HFF-Myc (cell line): ENCODE measurements at places on chromosomes 7 and 10.

GRCh38 chr10:22805304-22805703 is 90.9 kb upstream of the PIP4K2A start:
- peak; percentile 43 for DNase-seq

GRCh38 chr10:127563718-127564553 is 14.8 kb downstream of the NPS start:
- no peak for DNase-seq

- no peak for DNase-seq
Measured at GRCh38 chr7:24025765-24026164, 258.2 kb upstream of the NPY start.

- DNase-seq, result no peak
Measured at GRCh38 chr10:27801171-27801785, 55.7 kb upstream of the MKX start.

DNA sequence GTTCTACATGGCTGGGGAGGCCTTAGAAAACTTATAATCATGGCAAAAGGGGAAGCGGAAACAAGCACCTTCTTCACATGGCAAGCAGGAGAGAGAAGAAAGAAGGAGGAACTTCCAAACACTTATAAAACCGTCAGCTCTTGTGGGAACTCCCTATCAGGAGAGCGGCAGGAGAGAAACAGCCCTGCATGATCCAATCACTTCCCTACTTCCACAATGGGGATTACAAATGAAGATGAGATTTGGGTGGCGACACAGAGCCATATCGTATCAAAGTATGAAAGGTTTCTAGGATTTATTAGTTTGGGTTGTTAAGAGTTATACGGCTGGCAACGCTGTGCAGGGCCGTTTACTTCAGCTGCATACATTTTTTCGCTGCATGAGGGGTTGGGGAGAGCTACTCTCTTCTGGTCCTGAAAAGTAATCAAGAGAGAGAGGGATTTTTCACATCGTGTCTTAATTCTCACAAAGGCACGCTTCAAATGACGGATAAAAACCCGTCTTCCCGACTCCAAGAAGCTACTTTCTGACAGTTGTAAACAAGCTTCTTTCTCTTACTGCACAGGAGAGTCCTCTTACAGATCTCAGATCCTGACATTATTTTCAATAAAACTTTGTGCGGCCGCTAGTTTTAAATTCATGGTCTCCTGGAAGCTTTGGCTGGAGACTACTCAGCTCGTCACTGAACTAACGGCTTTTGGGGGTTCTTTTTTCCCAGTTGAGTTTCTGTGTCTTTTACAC is 751 bp upstream of the GTPBP10 start:
- no peak for DNase-seq

DNA sequence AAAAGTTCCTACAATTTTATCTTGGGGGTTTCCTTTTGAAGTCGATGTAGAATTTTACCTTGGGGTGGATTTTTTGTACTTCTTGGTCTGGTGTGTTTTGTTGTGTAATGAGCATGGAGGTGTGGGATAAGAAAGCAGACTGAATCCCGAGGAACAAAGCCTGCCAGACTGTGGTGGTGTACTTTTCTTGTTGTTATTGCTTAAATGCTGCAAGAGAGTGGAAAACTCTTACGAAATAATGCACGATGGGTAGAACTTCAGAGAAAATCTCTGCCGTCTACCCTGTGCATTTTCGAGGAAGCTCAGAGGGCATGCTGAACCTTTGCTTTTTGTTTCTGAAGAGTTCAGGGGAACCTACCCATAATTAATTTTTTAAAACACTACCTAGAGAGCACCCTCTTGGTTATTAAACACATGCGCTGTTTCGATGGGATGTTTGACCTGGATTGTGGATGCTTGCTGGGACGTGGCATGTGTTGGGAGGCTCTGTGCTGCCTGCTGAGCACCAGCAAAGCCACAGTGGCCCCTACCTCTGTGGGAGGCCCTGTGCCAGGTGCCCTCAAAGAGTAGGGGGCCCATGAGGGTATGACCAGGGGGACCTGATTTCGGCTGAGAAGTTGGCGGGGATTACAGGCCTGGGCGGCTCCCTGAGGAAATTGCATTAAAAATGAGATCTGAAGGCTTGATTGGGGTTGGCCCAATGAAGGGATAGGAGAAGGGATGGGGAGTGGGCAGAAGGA is 94.1 kb downstream of the TCF7L2 start:
- DNase-seq, result no peak

DNA sequence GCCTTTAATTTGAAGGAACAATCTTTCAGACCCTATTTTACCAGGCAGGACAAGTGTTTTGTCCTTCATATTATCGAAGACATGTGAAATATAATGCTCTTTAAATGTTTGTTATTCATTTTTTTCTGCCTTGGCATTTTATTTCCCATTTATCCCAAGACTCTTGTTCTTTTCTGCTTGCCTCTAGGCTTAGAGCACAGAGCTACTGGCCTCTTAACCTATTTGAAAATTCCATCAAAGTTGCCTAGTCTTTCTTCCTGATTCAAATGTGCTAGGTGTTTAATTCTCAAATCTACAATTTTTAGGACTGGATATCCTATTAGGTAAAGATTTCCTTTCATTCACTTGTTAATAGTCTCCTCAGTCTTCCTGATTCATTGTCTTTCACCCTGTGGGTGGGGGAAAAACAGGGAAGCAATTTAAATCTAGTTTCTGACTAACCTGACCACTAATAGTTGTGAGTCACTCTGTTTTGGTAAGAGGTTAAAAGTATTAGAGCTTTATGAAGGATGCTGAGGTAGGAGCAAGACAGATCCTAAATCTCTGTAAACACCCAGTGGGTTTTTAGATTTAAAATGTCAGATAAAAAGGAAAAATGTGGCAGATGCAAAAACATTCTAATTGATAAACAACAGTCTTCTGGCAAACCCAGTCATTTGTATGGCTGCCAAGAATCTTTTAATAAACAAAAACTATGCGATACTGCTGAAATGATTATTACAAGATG is 1.5 kb downstream of the LIPK start:
- DNase-seq, result peak; percentile 54

- DNase-seq, result no peak
Measured at GRCh38 chr10:124644771-124645415, 99.3 kb downstream of the FAM53B start.

DNA sequence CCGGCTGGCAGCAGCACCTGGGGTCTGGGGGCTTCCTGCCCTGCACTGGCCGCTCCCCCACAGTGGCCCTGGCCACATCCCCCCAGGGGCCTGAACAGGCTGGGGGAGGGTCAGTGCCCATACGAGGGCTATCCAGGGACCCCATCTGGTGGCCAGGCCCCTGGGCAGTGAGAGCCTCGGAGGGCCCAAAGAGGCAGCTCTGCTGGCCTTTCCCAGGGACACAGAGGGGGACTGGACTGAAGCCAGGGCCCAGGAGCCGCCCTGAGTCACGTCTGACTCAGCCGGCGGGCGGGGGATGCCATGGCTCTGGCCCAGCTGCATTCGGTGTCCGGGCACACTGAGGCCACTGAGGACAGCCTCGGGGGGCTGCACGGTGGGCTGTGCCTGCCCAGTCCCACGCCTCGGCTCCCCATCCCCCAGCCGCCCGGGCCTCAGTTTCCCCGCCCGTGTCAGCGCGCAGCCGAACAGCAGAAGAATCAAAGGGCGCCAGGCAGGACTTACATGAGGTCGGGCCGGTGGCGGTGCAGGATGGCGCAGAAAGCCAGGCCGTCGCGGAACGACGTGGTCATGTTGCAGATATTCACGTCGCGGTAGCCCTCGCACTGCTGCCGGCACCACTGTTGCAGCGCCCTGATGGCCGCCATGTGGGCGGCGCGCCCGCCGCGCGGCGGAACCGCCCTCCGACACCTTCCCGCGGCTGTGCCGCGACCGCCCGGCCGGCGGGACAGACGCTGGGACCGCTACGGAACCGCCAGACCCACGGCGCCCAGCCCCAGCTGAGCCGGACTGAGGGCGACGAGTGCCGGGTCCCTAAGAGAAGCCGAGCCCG is at the start of gene MICALL2:
TSS of gene MICALL2 (minus strand) at position 788 of the 829 bp plus-strand sequence. CDS start at position 644, 144 bp downstream.
- DNase-seq, result peak; percentile 62

DNA sequence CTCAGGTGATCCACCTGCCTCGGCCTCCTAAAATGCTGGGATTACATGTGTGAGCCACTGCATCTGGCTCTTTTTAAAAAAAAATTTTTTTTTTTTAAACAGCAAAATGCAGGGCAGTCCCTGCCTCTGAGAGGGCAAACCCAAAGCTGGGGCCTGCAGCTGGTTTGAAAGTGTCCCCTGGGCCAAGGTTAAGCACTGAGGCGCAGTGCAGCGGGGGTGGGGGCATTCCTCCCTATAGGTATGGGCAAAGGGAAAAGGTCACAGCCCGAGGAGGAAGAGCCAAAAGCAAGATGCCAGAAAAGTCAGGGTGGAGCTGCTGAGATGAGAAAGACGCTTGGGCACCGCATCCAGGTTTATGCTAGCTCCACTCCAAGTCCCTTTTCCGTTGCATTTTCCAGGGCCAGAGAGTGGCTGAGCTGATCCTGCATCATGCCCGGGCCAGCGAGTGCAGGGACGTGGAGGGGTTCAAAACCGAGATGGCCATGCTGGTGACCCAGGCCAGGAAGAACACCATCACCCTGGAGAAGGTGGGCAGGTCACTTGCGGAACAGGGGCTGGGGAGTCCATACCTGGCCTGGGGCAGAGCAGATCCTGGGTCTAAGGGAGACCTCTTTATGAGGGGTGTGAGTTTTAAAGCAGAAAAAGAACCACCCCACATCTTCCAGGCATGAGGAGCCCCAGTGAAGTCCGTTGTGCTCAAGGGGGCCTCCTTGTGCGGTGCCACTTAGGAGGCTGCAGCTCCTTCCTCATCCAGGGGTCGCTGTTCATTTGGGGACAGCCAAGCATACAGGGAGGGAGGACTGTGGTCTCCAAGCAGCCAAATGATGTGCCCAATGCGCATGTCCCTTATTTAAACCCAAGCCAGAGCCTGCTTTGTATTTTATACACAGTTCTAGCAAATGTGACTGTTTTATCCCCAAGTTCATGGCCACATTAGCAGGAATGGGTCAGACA is 7.0 kb upstream of the NDUFB2 start:
- DNase-seq, result no peak

GRCh38 chr10:27944005-27944404 is 54.9 kb downstream of the ODAD2 start:
- DNase-seq, result no peak

GRCh38 chr7:94907026-94907810 is at the start of gene PPP1R9A:
TSS of gene PPP1R9A (plus strand) at chr7:94907594. CDS start at chr7:94910114, 2,520 bp downstream.
- DNase-seq, result no peak

- DNase-seq, result no peak
Measured at GRCh38 chr10:86840498-86840897, 84.1 kb downstream of the BMPR1A start.

DNA sequence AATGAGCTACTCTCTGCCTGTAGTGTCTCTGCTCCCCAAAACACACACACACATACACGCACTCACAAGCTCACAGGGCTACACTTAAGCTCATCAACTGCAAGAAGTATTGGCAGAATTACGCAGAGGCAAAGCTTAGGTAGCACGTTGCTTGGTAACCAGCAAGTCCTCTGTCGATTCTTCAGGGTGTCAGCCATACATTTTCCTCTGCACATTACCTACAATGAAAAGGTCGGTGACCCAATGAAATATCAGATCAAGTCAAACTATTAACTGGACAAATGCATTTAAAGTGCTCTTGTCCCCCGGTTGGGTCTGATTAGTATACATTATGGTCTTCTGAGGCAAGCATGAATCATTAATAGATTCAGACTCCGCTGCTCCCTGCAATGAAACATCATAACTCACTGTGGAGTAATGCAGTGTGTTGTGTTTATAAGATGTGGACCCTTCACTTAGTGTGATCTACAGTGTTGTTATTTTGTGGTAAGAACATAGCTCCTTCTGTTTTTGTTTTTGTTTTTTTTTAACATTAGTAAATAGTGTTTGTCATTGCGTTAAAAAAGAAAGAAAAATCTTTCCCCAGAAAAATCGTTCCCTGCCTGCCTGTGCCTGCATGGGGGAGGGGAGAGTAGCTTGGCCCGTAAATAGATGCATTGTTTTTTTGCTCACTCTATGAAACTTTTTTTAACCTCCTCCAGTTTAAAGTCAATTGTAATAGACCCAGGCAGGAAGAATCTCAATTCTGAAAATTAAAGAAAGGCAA is 325.5 kb downstream of the SFMBT2 start:
- no peak for DNase-seq

DNA sequence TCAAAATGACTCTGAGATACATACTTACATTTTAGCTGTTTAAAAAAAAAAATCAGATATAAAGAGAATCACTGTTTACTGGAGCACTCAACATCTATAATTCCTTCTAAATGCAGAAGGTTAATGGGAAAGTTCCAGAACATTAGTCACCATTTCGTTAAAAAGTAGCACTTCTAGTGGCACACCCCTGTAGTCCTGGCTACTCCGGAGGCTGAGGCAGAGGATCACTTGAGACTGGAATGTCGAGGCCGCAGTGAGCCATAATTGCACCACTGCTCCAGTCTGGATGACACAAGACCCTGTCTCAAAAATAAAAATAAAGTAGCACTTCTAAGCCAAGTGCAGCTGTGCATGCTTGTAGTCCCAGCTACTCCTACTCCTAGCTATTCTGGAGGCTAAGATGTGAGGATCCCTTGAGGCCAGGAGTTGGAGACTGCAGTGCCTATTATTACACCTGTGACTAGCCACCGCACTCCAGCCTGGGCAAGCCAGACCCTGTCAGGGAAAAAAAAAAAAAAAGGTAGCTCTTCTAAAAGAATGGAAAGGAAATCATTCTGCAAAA is 2.2 kb downstream of the FGFBP3 start:
- DNase-seq, result no peak

DNA sequence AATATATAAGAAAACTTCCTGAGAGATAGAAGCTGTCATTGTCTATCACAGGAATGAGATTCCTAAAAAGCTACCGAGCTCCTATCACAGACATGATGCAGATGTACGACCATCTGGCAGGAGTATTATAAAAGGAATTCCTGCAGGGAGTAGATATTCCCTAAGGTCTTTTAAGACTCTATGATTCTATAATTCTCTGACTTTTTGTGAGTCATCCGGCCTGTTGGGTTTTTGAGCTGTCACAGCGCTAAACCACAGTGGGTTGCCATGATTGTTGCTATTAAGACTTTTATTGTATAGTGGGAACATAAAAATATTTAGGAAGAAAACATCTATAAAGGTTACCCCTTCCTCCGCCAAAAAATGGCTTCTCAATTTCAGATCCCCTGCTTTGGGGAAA is 223.4 kb downstream of the BMPER start:
- DNase-seq, result peak; percentile 30

GRCh38 chr10:125375210-125375609 is 214.8 kb upstream of the CTBP2 start:
- DNase-seq, result no peak

GRCh38 chr10:48274636-48275035 is at the start of gene FRMPD2:
TSS of gene FRMPD2 (minus strand) at chr10:48274696. CDS start at chr10:48274567, 129 bp downstream.
- no peak for DNase-seq
